ENCODE measurements at places on chromosomes 3 and 15.

- DNase-seq = no peak
Measured at GRCh38 chr15:101303408-101303807, 8.4 kb upstream of the SNRPA1 start.

- DNase-seq = peak; percentile 79
Measured at GRCh38 chr3:183287301-183287971, 34.4 kb downstream of the B3GNT5 start.

- DNase-seq = no peak
Measured at GRCh38 chr15:81296673-81297072, 27.3 kb downstream of the STARD5 start.

DNA sequence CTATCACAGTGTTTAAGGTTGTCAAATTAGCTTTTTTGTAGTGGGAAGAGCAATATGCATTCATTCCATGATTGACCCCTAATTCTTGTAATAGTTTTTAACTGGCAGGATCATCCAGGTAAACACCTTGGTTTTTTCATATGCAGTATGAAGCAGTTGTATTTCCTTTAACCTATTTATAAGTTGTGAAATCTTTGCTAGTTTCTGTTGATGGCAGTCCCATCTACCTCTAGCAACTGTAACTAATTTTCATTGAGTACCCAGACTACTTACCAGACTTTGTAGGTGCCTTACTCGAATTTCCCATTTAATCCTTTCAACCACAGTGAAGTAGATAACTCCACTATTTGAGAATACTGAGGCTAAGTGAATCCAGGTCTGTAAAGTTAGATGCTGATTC, 6.1 kb downstream of the FXR1 start:
- no peak for DNase-seq

GRCh38 chr15:99703603-99704443, 29.4 kb downstream of the LYSMD4 start:
- DNase-seq = peak; percentile 58

DNA sequence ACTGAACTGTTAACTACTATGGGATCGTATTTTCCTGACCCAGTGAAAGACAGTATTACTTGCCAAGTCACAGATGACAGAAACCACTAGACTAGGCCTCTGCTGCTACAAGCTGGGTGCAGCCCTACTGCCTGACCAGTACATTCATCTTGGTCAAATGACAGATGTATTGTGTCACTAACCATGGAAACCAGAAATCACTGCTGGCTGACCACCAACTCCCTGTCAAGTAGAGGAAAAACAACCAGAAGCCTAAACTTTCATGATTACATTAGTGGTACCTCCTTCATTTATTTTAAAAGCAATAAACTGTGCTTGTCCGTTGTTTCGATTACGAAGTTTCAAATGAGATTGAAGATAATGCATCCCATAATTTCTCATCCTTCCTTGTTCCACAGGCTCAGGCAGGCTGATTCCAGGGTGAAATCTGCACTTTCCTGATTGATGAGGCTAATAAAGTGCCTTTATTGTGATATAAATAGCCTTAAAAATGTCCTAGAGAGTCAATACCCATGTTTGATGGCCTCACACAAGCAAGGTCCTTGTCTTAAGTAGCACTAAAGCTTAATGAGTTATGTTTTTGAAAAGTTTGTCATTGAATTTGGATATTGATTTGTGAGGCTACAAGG, 309.7 kb downstream of the LSAMP start:
- peak; percentile 66 for DNase-seq

- DNase-seq = no peak
Measured at GRCh38 chr3:141275973-141276372, 44.3 kb downstream of the PXYLP1 start.

DNA sequence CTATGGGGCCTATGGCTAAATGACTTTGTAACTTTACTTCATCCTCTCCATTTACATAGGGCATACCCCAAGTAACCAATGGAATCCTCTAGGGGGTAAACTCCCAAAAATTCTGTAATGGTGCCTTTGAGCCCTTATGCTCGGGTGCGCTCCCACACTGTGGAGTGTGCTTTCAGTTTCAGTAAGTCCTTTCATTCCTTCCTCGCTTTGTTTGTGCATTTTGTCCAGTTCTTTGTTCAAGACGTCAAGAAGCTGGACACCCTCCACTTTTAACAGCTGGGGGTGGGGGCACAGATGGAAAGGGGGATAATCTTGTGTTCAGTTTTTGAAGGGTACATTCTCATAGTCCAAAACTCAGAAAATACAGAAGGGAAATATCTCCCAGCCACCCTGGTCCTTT, 84.4 kb upstream of the C2CD4B start:
- no peak for DNase-seq

- DNase-seq = no peak
Measured at GRCh38 chr3:353191-353739, 156.7 kb downstream of the CHL1 start.

GRCh38 chr3:194103983-194104751, 31.8 kb upstream of the HES1 start:
- no peak for DNase-seq

- no peak for DNase-seq
Measured at GRCh38 chr3:150738688-150739087, 24.3 kb downstream of the SIAH2 start.
